Amygdala (tissue), 56 donors: ENCODE measurements at places on chromosomes 6 and 20.

GRCh38 chr20:63307538-63308217 is 14.7 kb downstream of the COL20A1 start:
- no peak for DNase-seq

- DNase-seq, result no peak
These were observed 9.6 kb upstream of the SAPCD1 start for GRCh38 chr6:31752739-31753319.

- DNase-seq, result no peak
These were observed 6.1 kb upstream of the EZR start for GRCh38 chr6:158825038-158825950.

- no peak for DNase-seq
These were observed 83.6 kb downstream of the SIM1 start for GRCh38 chr6:100381111-100381510.

DNA sequence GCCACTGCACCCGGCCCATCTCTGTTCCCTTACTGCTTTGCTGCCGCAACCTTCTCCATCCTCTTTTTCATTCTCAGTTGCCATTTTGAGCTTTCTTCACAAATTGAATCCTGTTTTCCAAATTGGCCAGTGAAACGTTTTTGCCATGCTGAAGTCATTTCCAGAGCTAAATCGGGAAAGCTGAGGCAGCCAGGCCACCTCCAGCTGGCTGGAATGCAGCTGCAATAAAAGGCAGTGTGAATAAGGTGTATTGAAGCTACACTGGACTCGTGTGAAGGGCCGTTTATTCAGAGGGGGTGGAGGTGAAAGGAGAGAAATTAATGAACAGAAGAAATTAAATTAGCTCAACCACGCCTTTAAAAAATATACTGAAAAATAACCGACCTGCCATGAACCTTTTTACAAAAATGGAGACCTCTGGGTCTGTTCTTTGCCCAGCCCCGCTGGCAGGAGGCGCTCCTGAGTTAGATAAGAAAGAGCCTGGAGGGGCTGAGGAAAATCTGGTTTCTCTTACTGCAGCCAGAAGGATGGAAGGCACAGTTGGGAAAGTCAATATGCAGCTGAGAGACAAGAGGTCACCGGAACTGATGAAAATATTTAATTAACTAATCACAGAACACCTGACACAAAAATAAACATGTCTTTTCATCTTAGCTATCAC is 283.9 kb downstream of the FOXC1 start:
- no peak for DNase-seq

DNA sequence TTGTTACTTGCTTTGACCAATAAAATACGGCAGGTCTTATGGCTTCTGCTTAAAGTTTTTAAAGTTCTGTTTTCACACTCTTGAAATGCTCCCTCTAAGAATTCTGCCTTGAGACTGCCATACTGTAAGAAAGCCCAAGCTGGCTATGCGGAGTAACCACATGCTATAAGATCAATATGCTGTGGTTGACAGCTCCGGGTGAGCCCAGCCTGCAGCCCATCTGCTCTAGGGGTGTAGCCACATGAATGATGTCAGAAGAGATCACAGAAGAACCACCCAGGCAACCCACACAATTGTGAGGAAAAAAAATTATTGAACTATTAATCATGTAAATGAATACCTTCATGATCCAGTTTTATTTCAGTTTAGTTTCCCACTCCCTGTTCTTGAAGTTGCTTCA is 26.1 kb upstream of the SH3BGRL2 start:
- DNase-seq, result no peak

DNA sequence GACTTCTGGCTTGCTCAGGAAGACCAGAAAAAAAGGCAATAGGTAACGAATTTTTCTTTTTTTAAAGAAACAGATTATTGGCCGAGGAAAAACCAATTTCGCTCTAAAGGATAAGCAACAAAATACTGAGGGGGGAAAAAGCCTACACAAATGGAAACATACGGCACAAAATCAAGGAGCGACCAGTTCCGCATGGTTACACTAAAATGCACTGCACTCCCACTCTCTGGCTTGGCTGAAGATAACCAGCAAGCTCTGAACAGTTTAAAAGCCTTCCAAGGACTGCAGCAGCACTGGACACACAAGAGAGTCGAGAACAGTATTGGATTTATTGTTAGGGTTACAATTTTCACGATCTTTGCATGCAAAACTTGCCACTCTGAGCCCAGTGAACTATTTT is 881 bp upstream of the MAP7 start:
- DNase-seq, result no peak

- DNase-seq, result no peak
These were observed 1.9 kb upstream of the ULBP1 start for GRCh38 chr6:149961728-149962425.

- no peak for DNase-seq
These were observed 45.7 kb downstream of the SCGN start for GRCh38 chr6:25697537-25698340.

GRCh38 chr20:43237651-43238168 is 48.0 kb upstream of the PTPRT start:
- no peak for DNase-seq

- DNase-seq, result peak; percentile 14
These were observed 222.8 kb downstream of the KIF16B start for GRCh38 chr20:16350465-16350864.

DNA sequence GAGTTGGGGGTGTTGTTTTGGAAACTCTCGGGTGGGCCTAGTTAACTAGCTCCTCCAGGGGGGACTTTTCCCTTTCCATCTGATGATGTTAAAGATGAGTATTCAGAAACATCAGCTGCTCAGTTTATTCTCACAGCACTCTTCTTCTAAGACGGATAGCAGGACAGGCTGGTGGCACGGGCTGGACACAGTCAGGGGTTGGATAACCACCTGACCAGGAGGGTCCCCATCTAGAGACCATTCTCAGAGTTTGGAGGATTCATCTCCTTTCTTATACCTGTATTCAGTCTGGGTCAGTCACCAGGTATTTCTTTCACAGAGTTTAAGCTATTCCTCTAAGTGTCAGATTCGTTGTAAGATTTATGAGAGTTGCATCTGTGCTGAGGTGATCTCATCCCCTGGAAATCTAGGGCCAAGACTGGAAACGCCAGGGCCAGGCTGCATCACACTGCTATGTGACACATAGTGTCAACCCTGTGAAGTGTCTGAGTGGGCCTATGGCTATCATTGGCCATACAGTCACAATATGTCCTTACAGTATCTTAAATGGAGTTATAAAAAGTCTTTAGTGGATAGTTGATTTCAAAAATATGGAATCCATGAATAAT is 111.7 kb downstream of the FAM50B start:
- DNase-seq, result no peak

GRCh38 chr20:52539891-52540290 is 348.3 kb upstream of the ZFP64 start:
- DNase-seq, result no peak

DNA sequence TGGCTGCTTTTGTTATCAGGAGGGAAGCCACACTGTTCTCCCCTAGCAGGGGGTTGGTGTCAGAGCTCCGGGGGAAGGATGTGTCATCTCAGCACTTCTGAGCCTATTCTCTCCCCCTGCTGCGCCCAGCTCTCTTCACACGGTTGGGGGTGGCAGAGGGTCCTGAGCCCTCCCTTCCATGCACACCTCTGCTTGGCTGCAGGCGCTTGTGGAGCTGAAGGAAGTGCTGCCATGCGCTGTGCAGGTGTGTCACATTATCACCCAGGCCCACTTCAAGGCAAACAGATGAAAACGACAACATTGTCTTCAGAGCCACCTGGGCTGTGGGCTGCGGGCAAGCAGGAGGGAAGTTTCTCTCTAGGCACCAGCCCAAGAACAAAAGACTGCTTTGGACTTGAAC is 263.4 kb downstream of the BMP7 start:
- DNase-seq, result no peak
